ENCODE measurements at places on chromosomes 2 and 18. TPM values are rescaled to one million over a fixed set of nuclear protein-coding genes. Genes with fewer than 3 reads are reported as not detected.

DNA sequence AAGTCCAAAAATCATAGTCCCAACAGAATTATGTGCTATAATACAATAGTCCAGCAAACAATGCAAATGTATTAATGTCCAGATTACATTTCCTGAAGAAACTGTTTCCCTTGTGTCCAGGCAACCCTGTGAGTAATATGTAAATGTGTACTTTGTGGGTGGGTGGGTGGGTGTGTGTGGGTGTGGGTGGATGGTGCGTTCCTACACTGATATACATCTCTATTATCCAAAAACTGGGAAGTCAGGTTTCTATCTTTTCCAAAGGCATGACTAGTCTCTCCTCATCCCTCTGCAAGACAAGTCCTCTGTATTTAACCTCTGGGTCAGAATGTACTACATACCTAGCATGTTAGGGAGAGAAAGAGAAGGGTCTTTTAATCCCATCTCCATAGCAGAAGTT lies 71.6 kb downstream of the LNPK start:
- DNase-seq, result no peak

GRCh38 chr2:28582595-28582994 lies 86.7 kb downstream of the PLB1 start:
- DNase-seq, result no peak

Gene CXCR1
- 0.28 TPM for total RNA-seq

DNA sequence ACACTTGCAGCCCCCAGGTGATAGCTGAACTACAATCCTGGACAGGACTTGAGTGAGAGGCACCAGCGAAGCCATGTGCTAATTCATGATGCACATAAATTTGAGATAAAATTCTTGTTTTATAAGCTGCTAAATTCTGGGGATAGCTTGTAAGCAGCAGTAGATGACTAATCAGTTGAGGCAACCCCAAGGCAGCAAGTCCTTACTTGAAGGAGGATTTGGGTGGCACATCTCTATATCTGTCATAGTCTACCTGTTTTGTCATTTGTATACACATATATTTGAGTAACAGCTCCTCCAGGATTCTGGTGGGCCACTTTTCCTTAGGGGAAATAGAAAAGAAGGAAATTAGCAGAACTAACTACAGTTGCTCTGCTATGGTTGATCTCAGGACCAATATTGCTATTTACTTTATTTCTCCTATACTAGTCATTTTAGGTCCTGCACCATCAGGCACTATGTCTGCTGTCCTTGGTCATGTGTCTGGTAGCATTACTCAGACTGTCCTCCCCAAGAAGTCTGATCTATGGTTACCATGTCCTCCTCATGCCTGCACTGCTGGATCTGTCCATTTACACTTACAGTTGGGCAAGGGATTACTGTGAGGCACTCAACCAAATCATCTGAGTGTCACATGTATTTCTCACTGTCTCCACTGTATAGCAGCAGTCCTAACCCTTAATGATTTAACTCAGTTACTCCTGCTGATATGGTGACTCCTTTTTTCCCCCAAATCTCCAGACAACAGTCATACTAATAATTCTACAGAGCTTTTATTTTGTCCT lies 436.0 kb upstream of the CWC22 start:
- no peak for DNase-seq

DNA sequence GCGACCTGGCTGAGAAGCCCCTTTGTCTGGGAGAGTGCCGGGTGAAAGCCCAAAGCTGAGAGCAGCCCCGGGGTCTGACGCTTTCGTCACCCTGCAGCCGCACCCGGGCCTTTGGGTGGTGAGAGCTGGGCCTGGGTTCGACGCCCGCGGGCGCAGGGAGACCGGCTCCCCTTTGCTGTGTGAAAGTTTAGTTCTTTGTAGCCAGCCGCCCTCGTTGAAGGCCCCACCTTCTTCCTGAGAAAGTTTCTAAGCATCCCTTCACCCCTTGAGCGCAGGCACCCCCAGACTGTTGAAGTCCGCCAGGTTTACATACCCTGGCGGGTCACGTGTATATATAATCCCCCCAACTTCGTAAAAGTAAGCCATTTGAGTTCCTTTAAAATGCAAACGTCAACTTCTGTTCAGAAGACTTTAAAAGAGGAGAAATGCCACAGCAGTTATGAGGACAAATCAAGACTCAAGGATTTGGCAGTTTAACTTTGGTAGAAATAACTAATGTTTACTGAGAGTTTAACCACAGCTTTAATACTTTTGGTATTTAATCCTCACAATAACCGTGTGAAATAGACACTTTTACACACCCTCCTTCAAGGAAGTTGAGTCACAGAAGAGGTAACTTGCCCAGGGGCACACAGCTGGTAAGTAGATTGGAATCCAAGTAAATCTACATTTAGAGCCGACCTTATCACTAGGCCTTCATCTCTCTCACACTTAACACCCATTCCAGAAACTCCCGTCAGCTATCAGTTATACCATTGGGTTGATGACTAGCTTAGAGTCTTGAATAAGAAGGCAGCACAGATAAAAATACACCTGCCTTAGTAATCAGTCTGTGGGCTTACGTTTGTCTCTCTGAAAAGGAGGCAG lies 1.1 kb upstream of the MBOAT2 start:
- no peak for DNase-seq

DNA sequence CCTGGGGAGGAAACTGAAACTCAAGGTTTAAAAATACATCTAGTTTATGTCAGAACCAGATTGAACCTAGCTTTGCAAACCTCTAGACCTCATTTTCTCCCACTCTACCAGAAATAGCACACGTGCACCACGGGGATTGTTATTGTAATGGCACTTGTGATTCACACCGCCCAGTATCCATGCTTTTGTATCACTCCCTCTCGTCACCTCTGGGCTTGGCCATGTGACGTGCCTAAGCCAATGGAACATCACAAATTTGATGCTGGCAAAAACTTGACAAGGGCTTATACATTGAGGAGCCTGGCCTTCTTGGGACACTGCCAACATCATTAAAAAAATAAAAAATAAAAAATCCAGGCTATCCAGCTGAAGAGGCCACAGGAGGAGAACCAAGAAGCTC lies 495.8 kb upstream of the POU3F3 start:
- no peak for DNase-seq

- DNase-seq, result no peak
Measured at GRCh38 chr18:8657050-8657820, 48.0 kb downstream of the RAB12 start.

GRCh38 chr2:44772131-44772530 lies 169.4 kb upstream of the SIX3 start:
- no peak for DNase-seq

- DNase-seq, result no peak
Measured at GRCh38 chr2:84899304-84900204, 5.9 kb upstream of the TMSB10 start.

Gene LOXHD1
- total RNA-seq, result not detected

Gene AFF3
- total RNA-seq, result not detected

- DNase-seq, result no peak
Measured at GRCh38 chr2:49225126-49225525, 70.8 kb upstream of the FSHR start.

Gene ATP6V1B1
- 7.2 TPM for total RNA-seq

Gene SULT1C4
- not detected for total RNA-seq

GRCh38 chr2:155145758-155146229 lies 447.3 kb downstream of the KCNJ3 start:
- no peak for DNase-seq

Gene KCNJ3
- not detected for total RNA-seq

GRCh38 chr2:27714851-27715291 lies 51.2 kb downstream of the SLC4A1AP start:
- no peak for DNase-seq

GRCh38 chr2:241538838-241539615 lies 19.5 kb upstream of the BOK start:
- peak; percentile 56 for DNase-seq

GRCh38 chr2:218896501-218897393 lies 16.1 kb downstream of the WNT10A start:
- peak; percentile 91 for DNase-seq

DNA sequence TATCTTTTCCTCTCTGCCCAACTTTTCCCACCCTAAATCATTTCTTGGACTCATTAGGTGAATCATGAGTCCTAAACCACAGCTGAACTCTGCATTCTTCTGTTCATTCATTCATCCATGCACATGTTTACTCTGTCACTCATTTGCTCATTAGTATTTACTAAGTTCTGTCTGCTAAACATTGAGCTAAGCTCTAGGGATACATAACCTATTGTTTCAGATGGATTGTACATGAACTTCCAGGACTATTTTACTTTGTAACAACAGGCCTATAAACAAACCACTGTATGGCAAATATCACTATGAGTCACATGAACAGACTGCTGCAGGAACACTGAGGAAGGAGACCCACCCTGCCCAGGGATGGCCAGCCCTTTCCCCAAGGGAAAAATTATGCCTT lies 14.6 kb upstream of the DYNC2LI1 start:
- DNase-seq, result no peak

DNA sequence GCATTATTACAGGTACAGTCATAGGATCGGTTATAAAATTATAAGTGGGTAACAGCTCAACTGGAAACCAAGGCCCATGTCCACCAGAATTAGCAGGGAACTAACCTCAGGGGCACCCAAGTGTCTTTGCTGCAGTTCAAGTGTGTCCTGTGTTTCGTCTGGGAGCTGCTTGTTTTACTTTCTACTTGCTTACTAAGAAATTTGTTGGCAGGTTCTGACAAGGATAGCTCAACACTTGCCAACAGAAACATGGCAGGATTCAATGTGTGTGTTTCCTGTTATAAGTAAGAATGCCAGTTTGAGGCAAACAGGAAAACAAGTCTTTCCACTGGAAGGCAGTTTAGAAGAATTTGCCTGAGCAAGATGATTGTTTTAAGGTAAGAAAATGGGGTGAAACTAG lies 104.5 kb downstream of the EPHA4 start:
- no peak for DNase-seq

Gene MOB1A
- total RNA-seq, result 167 TPM
